ENCODE measurements at places on chromosomes 13 and 19. TPM values are rescaled to one million over a fixed set of nuclear protein-coding genes. Genes with fewer than 3 reads are reported as not detected.

- DNase-seq: no peak
Observed at GRCh38 chr19:31232180-31232579, 117.1 kb downstream of the TSHZ3 start.

GRCh38 chr19:41701401-41702075 is 6.9 kb upstream of the CEACAM5 start:
- DNase-seq: no peak

GRCh38 chr19:42132030-42132628 is at the start of gene POU2F2:
POU2F2 (minus strand) TSS chr19:42132446; CDS start chr19:42132411, 35 bp downstream.
- DNase-seq: no peak

DNA sequence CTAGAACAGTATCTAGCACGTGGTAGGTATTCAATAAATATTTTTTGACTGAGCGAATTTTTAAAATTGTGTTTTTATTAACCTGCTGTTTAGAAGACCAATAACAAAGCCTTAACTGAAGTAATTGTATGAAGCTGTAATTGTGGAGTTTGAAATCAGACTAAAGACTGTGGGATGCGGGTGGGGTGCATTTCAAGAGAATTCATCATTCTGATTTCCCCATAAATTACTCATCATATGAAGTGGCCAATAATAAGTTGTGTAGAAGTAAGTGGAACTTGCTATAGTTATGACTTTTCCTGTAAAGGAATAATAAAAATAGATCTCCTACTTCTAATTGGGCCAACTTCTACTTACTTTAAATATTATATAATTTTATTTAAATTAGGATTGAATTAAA is 449.3 kb downstream of the PCDH9 start:
- no peak for DNase-seq

DNA sequence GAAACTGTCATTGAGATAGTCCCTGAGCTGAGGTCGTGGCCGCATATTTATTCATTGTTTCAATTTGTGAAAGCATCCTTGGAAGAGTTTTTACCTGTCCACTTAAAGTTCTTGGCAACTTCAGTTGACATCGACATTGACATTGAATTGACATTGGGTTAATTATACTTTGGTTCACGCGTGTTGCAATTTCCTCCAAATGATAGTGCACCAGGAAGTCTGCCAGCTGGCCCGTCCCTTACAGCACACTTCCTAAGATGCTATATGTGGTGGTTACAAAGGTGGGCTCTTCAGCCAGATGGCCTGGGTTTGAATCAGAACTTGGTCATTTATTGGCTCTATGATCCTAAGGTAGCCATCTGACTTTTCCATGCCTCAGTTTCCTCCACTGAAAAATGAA is 176.0 kb downstream of the FGF14 start:
- no peak for DNase-seq

FCER2 gene
- total RNA-seq: not detected

GRCh38 chr13:29892151-29892550 is 41.7 kb upstream of the UBL3 start:
- no peak for DNase-seq

- DNase-seq: no peak
Observed at GRCh38 chr19:27675771-27676170, 1537.2 kb downstream of the UQCRFS1 start.

DNA sequence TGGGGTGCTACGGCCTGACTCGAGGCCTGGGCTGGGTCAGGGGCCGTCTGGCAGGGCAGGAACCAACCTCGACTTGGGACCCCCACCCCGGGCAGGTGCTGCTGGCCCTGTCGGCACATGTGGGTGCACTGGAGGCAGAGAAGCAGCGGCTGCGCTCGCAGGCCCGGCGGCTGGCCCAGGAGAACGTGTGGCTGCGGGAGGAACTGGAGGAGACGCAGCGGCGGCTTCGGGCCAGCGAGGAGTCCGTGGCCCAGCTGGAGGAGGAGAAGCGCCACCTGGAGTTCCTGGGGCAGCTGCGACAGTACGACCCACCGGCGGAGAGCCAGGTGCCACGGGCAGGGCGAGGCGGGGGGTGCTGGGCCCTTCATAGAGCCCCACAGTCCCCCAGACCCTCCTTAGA is 5.9 kb downstream of the KLC3 start:
- DNase-seq: no peak

GRCh38 chr13:106371024-106371423 is 164.4 kb downstream of the EFNB2 start:
- DNase-seq: no peak

DLL3 gene
- 11.8 TPM for total RNA-seq

DNA sequence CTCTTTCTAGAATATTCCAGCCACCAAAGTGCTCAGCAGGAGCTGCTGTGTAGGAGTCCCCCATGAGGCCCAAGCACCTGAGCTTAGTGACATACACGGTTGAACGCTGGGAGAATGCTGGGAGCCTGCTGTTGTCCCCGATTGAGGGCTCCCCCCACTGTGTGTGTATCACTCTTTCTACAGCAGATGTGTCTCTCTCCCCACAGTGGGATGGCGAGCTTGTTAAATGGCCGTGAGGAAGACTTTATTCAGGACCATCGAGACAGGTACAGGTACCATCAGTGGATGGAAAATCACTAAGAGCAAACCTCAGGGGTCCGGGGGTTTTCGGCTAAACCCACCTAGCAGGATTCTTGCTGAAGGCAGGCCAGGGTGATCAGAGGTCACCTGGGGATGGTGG is 22.7 kb downstream of the EPN1 start:
- no peak for DNase-seq

GRCh38 chr19:49727217-49728030 is 35.7 kb downstream of the TSKS start:
- no peak for DNase-seq

CGB2 gene
- not detected for total RNA-seq

DNA sequence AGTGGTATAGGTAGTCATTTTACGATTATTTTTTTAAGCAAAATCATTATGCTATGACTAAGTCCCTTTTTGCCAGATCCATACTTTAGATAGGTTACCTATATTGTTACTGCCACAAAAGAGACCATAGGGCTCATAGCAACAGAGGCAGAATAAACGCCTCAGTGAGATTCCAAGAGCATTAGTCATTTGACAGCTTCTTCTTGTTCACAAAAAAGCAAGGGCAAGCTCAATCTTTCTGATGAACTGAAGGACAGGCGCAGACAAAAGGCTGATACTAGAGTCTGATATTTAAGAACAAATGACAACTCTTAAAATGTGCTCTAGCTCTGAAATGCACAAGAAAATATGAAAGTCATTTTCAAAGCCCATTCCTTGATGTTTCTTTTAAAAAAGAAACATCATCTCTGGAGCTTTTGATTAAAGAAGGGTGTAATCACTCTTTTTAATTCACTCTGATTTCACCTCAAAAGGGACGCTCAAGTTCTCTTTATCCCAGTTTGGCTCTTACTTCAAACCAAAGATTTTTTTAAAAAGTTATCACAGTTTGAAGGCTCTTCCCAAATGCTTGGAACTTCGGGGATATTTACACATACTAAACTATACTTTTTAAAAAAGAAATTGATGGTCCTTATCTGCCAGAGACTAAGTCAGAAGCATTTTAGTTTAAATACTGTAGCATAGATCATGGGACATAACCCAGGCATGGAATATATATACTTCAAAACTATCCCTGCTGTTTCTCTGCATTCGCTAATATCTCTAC is 187.2 kb downstream of the EFNB2 start:
- DNase-seq: peak; percentile 39

DNA sequence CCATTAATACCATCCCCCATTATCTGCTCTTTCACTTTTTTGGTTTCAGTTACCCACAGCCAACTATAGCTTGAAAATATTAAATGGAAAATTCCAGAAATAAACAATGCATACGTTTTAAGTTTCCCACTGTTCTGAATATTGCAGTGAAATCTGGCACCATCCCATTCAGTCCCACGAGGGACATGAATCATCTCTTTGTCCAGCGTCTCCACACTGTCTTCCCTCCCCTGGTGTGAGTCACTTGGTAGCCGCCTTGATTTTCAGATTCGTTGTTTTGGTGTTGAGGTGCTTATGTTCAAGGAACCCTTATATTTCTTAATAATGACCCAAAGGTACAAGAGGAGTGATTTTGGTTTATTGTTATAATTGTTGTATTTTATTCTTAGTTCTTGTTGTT is 246.1 kb downstream of the DCT start:
- DNase-seq: peak; percentile 61

GRCh38 chr19:29531458-29532025 is 5.7 kb downstream of the VSTM2B start:
- DNase-seq: no peak

GJB2 gene
- 2.8 TPM for total RNA-seq

TTYH1 gene
- not detected for total RNA-seq

ZNF468 gene
- 30.9 TPM for total RNA-seq

ZNF835 gene
- total RNA-seq: not detected

DNA sequence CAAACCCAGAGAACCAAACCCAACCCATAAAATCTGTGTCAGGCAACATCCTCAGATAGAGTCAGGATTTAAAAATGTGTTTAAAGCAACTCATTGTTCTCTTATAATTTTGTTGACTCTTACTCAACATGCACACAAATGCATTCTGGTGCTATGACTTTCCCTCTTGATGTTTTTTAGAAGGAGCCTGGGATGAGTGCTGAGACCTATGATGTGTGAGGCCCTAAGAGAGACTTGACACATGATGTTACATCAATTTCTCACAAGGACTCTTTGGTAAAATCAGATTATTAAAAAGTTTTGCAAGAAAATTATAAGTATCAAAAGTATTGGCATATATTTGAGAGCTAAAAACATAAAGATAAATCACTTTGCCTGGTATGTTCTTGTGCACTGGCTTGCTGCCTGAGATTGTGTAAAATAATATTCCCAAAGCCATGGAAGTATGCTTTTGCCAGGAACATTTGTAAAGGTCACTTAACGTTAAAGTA is 173.9 kb downstream of the DCLK1 start:
- no peak for DNase-seq

SULT2B1 gene
- not detected for total RNA-seq

- DNase-seq: no peak
Observed at GRCh38 chr19:57351867-57352266, 796 bp downstream of the ZNF304 start.

DNA sequence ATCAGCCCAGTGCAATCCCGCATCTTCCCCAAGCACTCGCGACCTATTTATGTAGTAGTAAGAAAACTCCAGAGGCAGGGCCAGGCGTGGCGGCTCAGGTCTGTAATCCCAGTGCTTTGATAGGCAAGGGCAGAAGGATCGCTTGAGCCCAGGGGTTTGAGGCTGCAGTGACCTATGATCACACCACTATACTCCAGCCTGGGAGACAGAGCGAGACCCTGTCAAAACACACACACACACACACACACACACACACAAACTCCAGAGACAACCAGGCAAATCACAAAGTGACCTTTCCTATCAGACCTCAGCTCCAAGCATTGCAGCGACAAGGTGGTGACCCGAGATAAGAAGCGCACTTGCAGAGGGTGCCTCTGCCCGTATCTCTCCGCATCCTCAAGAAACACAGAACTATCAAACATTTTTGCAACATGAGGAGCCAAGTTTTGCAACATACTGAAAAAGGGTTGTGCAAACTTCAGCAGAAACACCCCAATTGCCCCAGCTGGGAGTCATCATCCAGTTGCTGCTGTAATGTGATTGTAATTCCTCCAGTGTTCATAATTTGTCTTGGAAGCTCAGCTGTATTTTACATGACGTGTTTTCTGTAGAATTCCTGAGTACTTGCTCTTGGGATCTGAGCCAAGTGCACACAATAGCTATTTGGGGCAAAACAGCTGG is 8.7 kb upstream of the KLF2 start:
- no peak for DNase-seq

DNA sequence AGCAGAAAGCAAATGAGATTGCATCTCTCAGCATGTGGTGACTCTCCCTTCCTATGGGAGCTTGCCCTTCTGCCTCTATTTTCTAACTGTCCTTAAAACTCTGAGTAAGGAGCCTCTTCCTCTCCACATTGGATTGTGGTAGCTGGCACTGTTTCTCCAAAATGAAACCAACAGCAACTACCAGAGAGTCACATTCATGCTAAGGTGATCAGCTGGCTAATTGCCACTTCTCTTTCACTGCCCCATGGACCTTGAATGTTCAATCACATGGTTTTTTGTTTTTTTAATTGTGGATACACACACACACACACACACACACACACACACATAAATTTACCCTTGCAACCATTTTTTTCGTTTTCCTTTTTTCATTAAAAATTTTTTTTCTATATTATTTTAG is 154.7 kb upstream of the TSC22D1 start:
- DNase-seq: no peak

UPK1A gene
- not detected for total RNA-seq

RELB gene
- total RNA-seq: 41.4 TPM

DNA sequence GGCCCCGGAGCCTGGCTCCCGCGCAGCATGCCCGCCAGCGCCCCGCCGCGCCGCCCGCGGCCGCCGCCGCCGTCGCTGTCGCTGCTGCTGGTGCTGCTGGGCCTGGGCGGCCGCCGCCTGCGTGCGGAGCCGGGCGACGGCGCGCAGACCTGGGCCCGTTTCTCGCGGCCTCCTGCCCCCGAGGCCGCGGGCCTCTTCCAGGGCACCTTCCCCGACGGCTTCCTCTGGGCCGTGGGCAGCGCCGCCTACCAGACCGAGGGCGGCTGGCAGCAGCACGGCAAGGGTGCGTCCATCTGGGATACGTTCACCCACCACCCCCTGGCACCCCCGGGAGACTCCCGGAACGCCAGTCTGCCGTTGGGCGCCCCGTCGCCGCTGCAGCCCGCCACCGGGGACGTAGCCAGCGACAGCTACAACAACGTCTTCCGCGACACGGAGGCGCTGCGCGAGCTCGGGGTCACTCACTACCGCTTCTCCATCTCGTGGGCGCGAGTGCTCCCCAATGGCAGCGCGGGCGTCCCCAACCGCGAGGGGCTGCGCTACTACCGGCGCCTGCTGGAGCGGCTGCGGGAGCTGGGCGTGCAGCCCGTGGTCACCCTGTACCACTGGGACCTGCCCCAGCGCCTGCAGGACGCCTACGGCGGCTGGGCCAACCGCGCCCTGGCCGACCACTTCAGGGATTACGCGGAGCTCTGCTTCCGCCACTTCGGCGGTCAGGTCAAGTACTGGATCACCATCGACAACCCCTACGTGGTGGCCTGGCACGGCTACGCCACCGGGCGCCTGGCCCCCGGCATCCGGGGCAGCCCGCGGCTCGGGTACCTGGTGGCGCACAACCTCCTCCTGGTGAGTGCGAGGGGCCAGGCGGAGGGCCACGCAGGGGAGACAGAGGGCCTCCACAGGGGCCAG is at the start of gene KL:
Gene KL, plus strand, starts transcription at position 10 of the 909 bp plus-strand sequence. Its CDS starts 18 bp downstream, at position 28.
- no peak for DNase-seq

- no peak for DNase-seq
Observed at GRCh38 chr19:7554990-7555864, 19.7 kb downstream of the PNPLA6 start.

PRODH2 gene
- total RNA-seq: 0.17 TPM

TEX29 gene
- not detected for total RNA-seq

NCR1 gene
- total RNA-seq: not detected
